ENCODE measurements at places on chromosomes 2 and 18. TPM values are rescaled to one million over a fixed set of nuclear protein-coding genes. Genes with fewer than 3 reads are reported as not detected.

APOB gene
- 0.57 TPM for total RNA-seq

LIPG gene
- total RNA-seq: 50.9 TPM

CLEC4F gene
- 0.72 TPM for total RNA-seq

SERPINB10 gene
- not detected for total RNA-seq

GRCh38 chr18:10878703-10879102 is 270.7 kb downstream of the PIEZO2 start:
- DNase-seq: no peak

- peak; percentile 74 for DNase-seq
These were observed 12.0 kb upstream of the DARS1 start for GRCh38 chr2:135997380-135997779.

DNA sequence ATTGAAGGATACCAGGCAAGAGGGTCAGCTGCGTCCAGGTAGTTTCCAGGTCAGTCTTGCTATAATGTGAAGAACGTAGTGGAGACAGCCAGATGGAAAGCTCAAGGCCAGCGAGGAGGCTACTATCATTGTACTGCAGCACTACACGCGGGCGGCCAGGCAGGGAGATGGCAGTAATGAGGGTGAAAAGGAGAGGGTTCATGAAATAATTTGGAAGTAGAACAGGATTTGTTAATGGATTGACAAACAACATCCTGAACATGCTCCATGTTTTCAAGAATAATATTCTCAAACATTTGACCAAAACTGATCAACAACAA is 17.1 kb downstream of the SPIRE1 start:
- DNase-seq: no peak

DNA sequence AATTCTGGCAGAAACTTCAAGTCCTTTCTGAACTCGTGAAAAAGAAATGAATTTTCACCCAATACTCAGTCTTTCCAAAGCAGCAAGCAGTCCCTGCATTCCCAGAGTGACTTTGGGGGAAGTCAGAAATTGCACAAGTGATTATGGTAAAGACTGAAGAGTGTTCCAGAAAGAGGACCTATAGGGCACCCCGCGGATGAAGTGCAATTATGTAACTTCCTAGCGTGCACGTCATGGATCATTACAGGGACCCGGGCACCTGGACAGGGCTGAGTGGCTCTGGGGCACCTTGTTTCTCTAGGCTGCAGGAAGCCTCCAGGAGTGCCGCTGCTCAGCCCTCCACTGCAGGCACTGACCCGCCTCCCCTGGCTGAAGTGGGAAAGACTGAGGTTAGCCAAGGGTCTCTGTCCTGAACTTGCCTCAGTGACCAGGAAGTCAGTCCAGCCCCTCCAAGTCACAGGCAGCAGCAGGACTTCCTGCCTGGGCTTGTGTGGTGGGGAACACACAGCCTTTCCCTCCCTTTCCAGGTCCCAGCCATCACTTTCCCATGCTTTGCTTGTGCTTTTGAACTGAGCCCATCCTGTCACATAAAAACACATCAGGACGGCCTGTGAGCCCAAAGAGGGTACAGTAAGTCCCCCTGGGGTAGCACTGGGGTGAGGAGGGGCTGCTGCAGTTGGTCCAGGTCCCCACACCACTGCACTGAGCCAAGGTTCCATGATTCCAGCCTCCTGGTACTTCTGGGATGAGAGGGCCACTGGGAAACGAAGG is 19.8 kb downstream of the TMEM185B start:
- no peak for DNase-seq

DNA sequence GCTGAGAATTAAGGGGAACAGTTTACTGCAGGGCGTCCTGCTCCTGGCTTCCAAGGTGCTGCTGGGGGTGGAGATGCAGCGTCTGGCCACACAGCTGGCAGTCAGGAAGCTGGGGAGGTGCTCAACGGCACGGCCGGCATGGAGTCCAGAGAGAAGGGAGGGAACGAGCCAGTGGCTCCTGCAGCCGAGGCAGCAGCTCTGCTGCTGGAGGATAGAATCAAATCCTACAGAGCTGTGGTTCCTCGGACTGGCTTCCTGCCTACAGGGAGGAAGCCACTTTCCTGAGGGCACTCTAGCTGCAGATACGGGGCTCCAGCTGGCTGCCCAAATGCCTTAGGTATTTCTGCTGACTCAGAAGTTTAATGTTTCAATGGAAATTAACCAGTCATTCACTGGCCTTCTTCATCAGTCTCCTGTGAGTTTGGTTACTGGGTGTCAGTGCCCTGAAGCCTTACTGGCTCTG is 266.3 kb downstream of the TWIST2 start:
- DNase-seq: no peak

- no peak for DNase-seq
These were observed 123.2 kb downstream of the PHLPP1 start for GRCh38 chr18:62838475-62839098.

GRCh38 chr18:55237660-55238059 is 278.4 kb upstream of the CCDC68 start:
- no peak for DNase-seq

DNA sequence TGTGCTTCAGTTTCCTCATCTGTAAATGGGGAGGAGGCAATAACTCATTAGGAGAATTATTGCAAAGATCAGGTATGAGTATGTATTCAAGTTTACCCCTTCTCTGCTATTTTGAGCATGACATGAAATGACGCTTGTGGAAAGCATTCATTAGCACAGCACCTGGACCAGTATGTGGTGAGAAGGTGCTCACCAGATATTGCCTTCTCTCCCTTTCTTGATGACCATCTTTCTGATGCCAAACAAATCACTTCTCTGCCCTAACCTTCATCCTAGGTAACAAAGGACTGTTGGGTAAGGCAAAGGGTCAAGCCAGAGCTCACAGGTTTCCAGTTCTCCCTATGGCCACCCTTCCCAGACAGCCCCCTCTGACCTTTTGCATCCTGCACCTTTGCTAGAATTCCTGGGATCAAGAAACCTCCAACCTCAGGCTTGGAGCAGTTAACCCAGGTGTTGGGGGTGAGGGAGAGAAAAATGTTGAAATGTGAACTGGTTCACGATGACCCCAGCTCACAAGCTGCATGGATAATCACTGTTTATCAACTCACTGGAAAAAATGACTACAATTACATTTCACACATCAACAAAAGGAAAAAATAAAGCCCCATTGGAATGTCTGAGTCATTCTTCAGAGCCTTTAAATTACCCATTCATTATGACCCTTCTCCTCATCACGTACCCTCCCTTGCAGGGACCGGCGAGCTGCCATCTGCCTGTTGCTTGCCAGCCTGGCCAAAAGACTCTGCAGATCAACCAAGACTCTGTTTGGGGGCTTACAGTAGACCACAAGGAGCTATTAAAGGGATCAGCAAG is 41.6 kb downstream of the LBH start:
- no peak for DNase-seq

DNA sequence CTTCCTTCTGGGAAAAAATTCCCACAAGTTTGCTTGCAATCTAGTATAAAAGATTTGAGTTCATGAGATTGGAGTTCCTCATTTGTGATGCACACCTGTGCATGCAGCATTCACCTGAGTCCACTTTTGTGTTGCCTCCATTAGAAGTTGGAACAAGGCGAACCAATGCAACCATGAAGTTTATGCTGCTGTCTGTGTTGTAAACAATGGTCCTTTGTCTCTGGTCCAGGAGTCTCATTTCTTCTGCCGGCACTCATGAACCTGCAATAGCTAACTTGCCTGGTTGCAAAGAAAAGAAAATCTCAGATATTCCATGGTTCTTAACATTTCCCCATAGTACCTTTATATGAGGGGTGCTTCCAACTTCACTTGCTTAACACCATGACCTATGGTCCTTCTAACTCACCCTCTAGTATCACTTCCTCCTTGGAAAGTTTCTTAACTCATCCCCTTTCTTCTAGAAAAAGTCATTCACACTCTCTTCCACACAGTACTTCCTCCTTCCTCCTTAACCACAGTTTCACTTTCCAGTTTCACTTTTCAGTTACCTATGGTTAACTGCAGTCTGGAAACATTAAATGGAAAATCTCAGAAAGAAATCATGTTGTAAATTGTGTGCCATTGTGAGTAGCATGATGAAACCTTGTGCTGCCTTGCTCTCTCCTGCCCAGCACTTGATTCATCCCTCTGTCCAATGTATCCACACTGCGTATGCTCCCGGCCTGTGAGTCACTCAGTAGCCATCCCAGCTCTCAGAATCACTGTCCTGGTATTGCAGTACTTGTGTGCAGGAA is 128.8 kb upstream of the TRIB2 start:
- DNase-seq: no peak

- no peak for DNase-seq
These were observed 208.4 kb downstream of the INSIG2 start for GRCh38 chr2:118296663-118297062.

Data from kidney (tissue), 22 donors.